Left renal pelvis (tissue), 4 donors: ENCODE measurements at places on chromosomes 1 and 21. TPM values are rescaled to one million over a fixed set of nuclear protein-coding genes. Genes with fewer than 3 reads are reported as not detected.

DNA sequence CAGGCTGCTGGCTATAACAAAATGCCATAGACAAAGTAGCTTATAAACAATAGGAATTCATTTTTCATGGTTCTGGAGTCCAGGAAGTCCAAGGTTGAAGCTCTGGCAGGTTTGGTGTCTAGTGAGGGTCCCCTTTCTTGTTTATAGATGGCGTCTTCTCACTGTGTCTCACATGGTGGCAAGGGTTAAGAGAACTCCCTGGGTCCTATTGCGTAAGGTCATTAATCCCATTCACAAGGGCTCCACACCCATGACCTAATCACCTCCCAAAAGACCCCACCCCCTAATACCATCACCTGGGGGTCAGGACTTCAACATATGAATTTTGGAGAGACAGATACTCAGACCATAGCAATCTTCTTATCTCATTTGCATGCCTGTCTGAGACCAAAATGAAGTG is 108.9 kb upstream of the USP25 start:
- DNase-seq = no peak

The LRRC3 gene
- 6.6 TPM for polyA plus RNA-seq

The KCNK2 gene
- 2.8 TPM for polyA plus RNA-seq

The SPATA6 gene
- polyA plus RNA-seq = 16.9 TPM

The FMO2 gene
- 0.40 TPM for polyA plus RNA-seq

DNA sequence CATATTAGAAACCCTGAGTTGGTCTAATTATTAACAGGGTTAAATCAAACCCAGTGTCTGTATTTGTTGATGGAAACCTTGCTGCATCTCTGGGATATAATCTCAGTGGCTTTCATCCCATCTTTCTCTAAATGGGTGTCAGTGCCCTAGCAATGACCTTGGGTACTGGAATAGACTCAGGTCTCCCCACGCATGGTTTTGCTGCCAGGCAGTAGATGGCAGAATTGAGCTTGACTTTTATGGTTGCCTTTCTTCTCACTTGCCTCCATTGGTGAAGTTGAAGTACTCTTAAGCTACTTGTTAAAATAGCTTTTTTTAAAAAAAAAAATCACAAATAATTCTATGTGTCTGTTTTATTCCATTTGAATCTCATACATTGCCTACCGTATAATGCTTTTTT is 81.8 kb upstream of the HMCN1 start:
- DNase-seq = no peak

GRCh38 chr1:29341936-29342335 is 105.6 kb downstream of the PTPRU start:
- no peak for DNase-seq

GRCh38 chr1:230821346-230821745 is 47.0 kb downstream of the C1orf198 start:
- no peak for DNase-seq

- no peak for DNase-seq
Measured at GRCh38 chr1:236687273-236687672, 974 bp downstream of the ACTN2 start.

DNA sequence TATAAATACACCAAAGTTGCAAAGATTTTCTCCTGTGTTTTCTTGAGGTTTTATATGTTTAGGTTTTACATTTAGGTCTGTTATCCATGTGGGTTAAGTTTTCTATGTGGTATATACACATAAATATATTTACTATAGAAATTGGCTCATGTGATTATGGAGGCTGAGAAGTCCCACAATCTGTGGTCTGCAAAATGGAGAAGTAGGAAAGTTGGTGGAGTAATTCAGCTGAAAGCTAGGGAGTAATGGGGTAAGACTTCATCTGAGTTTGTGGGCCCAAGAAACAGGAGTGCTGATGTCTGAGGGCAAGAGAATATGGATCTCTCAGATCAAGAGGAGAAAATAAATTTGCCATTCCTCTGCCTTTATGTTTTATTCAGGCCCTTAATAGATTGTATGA is 146.0 kb downstream of the GPATCH2 start:
- DNase-seq = no peak

The ADGRL2 gene
- polyA plus RNA-seq = 216 TPM

DNA sequence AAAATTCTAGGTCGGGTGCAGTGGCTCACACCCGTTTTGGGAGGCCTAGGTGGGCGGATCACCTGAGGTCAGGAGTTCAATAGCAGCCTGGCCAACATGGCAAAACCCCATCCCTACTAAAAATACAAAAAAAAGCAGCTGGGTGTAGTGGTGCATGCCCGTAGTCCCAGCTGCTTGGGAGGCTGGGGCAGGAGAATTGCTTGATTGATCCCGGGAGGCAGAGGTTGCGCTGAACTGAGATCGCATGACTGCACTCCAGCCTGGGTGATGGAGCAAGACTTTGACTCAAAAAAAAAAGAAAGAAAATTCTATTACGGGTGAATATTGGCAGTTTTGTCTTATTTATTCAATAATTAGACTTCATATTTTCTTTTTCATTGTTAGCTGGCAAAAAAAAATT is 62.1 kb downstream of the SNX7 start:
- DNase-seq = no peak

DNA sequence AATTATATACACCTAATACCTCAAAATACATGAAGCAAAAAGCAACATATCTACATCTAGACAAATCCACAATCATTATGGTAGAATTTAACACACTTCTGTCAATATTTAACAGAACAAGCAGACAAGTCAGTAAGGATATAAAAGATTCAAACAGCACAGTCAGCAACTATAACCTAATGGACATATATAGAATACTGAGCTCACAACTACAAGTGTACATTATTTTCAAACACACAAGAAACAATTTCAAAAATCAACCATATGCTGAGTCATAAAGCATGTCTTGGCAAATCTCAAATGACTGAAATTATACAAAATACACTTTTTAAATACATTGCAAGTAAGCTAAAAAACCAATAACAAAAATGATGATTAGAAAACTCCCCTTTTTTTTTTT is 178.0 kb downstream of the TOMM20 start:
- DNase-seq = no peak

GRCh38 chr1:11482198-11482597 is 3.2 kb downstream of the DISP3 start:
- DNase-seq = no peak

The S100A9 gene
- polyA plus RNA-seq = 34.0 TPM

DNA sequence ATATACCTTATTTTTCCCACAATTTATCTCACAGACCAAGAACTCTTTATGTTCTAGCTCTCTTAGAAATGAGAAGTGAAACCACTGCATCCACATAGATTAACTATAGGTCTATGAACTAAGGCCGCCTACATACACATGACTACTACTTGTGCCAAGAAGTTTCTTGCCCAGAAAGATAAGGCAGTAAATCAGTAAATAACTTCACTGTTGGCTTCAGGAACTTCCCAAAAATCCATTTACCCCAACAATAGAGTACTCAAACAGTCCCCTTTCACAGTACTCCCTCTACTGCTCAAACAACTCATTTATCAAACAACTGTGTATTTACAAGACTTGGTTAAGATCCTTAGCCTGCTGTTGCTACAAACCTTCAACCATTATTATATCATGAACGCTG is 96.5 kb downstream of the NME7 start:
- DNase-seq = no peak

DNA sequence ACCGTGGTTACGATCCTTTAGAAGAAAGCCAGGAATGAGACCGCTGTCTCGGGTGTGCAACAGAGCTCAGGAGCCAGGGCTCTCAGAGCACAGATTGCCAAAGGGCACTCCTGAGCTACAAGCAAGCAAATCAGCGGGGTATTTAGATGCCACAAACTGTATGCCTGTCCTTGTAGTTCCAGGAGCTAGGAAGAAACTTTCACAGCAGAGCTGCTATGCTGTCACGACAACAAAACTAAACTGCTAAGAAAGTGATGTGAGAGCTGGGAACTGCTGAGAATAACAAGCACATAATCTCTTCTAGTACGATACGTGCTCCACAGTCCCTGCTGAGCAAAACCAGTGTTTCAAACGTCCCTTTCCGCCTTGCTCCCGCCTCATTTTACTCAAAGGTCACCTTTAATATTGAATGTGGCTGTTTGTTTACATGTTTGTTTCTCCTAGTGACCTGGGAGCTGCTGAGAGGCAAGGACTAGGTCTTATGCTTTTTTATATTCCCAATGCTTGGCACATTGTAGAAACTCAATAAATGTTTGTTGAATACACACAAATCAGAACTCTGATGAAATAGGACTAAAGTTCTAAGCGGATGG is 14.7 kb downstream of the GREM2 start:
- DNase-seq = no peak

- no peak for DNase-seq
Measured at GRCh38 chr1:35454176-35454575, 103.0 kb downstream of the KIAA0319L start.

The PODN gene
- polyA plus RNA-seq = 2.1 TPM

GRCh38 chr1:80841261-80841660 is 959.5 kb upstream of the ADGRL2 start:
- no peak for DNase-seq

The PRAMEF5 gene
- polyA plus RNA-seq = not detected

- no peak for DNase-seq
Measured at GRCh38 chr1:35448344-35448801, 108.8 kb downstream of the KIAA0319L start.

- no peak for DNase-seq
Measured at GRCh38 chr21:45869121-45870007, 112.2 kb upstream of the COL6A1 start.

GRCh38 chr1:156475568-156476500 is 24.7 kb downstream of the MEF2D start:
- no peak for DNase-seq

- no peak for DNase-seq
Measured at GRCh38 chr1:82059959-82060358, 259.2 kb downstream of the ADGRL2 start.

GRCh38 chr1:52186449-52186848 is 44.6 kb downstream of the ZFYVE9 start:
- DNase-seq = no peak

DNA sequence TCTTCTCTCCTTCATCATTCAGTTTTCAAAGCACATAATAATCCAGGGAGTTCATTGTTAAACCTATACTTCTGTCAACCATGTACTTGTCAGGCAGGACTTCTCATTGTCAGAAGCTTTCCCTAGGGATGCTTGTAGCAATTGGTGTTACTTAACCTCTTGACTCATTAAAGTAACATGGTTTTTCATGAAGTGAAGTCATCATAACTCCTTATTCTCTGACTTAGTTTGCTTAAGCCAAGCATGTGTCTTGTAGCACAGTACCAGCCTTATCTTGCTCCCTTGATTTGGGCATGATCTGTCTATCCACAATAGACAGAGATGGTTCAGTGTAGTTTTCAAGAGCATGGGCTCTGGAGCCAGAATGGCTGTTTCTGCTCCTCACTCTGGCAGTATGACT is 45.3 kb downstream of the LRIG2 start:
- no peak for DNase-seq

DNA sequence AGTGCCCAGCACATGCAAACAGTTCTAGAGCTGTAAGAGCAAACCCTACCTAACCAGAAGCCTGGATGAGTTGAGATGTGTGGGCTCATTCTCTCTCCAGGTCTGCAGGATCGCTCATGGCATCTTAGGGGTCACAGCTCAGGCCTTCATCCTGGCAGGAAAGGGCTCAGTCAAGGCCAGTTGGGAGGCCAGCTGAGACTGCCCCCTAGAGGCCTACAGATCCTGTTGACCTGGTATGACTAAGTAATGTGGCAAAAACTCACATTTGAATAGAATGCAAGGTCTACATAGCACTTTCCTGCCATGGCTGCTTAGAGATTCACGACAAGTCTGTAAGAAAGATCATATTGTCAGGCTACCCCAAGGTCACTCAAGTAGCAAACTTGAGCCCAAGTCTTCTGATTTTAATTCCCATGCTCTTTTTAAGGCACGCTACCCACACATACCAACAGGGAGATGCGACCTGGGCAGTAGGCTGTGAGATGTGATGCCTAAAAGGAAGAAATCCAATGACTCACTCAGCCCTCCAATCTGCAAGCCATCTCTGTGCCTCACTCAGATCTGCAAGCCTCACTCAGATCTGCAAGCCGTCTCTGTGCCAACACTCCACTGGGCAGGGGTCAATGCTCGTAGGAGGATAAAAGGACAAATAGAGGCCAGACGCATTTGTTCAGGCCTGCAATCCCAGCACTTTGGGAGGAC is 5.1 kb upstream of the CAPN8 start:
- DNase-seq = no peak

GRCh38 chr21:43210454-43211071 is 41.8 kb downstream of the CRYAA start:
- no peak for DNase-seq

The BSDC1 gene
- polyA plus RNA-seq = 59.8 TPM

DNA sequence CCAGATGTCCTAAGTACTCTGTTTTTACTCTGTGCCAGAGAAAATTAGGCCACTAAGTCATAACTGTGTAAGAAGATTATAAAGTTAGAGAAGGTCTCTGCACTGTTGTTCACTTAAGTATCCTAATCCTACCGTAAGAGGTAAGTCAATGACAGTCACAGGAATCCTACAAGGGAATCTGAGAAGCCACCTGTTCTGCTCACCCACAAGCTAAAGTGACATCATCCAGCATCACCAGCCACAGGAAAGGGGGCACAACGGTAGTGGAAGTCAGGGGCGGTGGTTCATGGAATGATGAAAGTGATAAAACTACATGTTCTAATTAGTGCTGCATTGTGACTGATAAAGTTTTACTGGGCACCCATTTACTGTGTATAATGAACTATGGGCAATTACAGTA is 92.7 kb downstream of the PLD5 start:
- no peak for DNase-seq

GRCh38 chr1:6867321-6867720 is 82.1 kb downstream of the CAMTA1 start:
- DNase-seq = no peak

- DNase-seq = no peak
Measured at GRCh38 chr21:42596657-42597056, 56.8 kb upstream of the PDE9A start.

The FCER1G gene
- 13.1 TPM for polyA plus RNA-seq

- no peak for DNase-seq
Measured at GRCh38 chr1:213366141-213366831, 315.2 kb downstream of the RPS6KC1 start.

The BNIPL gene
- 3.6 TPM for polyA plus RNA-seq

DNA sequence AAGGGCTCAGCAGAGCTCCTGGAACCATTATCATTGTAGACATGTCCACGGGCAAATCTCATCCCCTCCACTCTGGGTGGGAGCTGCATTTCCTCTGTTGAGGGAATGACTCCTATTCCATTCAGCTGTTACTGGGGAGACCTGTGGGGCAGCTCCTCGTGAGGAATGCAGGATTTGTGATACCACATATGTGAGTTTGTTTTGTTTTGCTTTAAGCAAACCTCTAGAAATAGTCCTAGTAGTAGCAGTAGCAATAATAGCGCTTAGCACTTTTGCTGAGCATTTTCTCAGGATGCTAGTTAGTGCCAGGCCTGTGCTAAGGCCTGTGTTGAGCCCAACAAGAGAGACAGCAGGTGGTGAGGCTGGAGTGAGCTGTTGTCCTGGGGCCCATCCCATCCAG is 10.8 kb downstream of the OLIG1 start:
- no peak for DNase-seq

DNA sequence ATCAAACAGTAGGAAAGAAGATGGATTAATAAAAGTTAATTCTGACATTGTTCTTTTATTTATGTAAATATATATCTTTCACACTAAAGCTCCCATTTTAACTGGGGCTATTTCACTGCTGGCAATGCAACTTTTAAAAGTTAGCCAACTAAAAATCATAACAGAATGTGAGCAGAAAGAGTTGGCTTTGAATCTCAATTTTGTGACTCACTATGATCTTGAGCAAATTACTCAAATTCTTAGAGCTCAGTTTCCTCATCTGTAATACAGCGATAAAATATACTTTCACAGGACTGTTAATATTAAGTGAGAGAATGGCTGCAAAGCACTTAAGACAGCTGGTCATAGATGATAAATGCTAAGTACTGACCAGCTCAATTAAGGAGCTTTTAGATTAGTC is 10.8 kb downstream of the EFCAB14 start:
- no peak for DNase-seq
